ENCODE measurements at places on chromosomes 1 and 21.

- DNase-seq: no peak
These were observed 749 bp downstream of the SDCCAG8 start for GRCh38 chr1:243256590-243256989.

DNA sequence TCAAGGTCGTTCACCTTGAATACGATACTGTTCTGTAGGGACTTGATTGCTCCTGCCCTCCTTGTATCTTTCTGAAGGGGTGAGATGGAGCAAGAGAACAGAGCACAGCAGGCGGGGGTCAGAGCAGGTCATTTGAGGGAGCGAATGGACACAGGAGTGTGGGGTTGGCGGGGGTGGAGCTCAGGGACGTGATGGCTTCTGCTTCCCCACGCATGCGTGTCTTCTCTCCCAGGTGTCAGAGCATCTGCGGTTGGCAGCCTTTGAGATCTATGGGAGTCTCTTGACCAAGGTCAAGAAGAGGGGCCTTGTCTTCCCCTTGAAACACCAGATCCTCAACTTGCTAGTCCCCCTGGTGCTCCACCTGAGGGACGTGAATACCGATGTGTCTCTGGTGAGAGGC lies 63.9 kb downstream of the INAVA start:
- no peak for DNase-seq

GRCh38 chr1:183125279-183125999 lies 60.6 kb upstream of the LAMC2 start:
- no peak for DNase-seq

DNA sequence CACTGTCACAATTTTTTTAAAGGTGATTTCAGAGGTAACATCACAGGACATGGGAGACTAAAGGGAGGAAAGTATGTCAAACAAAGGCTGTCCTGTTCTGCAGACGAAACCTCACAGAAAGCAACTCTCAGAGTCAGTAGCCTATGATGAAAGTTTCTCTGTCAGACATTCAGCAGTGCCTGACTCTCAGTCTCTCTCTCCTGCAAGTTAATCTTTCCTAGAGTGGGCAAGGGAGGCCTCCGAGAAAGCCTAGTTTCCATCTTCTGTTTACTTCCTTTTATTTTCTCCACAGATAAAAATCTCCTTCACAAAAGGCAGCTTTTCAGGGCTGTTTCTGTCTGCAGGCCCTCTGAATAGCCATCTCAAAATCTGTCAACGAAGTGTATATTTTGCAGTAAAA lies 24.9 kb upstream of the FMO2 start:
- DNase-seq: no peak

DNA sequence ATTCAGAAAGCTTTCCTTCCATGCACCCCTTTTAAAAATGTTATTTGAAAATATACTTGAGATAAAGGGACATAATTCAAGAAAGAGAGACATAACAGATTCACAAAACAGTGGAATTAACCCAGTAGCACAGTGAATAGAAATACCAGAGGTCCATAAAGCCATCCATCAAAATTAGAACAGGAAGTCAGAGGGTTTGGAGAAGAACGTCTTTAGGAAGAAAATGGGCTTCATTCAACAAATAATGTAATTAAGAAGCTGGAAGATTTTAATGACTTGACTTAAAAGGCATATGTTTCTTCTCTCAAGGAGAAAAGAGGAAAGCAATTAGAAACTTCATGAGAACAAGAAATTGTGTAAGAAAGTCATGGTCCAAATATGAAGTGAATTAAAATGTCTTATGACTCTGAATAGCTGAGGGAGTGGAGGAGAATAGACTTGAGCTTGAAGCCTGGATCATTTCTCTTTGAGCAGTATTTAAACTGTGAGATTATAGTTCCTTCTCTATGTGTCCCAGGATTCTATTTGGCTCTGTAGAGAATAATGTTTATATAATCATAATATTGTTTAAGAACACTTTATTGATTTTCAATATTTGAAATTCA lies 7.9 kb upstream of the HCRTR1 start:
- DNase-seq: peak; percentile 23

- no peak for DNase-seq
These were observed 253.7 kb downstream of the HHAT start for GRCh38 chr1:210582205-210582970.

DNA sequence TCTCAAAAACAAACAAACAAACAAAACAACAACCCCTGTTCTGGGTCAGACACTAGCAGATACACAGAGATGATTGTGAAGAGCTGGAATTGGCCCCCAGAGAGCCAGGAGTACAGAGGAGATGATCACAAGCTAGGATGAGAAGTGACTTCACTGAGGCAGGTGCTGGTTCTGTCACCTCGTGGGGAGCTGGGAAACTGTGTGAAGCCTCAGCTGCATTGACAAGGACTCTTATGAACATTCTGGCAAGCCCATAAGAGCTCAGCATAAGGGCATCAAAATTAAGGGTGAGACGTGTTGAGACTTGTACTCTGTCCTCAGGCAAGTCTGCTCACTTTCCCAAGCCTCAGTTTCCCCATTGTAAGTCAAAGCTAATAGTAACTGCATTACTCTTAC lies 14.7 kb upstream of the PTP4A2 start:
- no peak for DNase-seq

- no peak for DNase-seq
These were observed 213.8 kb downstream of the SIPA1L2 start for GRCh38 chr1:232416026-232416568.

DNA sequence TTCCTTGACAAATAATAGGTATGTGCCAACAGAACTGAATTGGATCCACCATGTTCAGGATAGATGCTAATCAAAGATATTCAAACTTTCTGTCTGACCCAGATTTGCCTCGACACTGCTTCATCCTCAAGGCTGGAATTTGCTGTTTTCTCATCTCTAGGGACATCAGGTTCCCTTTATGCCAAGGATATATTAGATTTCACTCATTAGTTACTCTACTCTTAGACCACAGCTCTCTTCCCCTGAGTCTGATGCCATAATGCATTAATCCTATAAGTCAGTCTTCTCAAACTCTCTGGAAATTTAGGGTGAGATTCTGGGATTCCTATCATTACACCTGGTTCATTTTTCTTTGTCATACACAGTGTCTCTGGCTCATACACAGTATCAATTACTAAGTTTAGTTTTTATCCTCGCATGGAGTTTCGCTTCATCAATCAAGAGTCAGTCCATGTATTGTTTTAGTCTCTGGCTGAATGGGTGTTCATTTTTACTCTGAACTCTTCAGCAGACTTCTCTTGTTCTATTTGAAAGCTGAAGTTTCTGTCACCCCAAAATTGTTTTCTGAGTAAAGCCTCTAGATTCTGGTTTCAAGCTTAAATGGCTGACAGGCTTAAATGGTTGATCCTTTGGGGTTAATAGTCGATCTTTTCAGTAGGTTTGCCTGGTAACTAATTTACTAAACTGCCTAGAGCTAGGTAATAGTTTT lies 9.3 kb upstream of the DCAF6 start:
- DNase-seq: no peak

GRCh38 chr21:14646893-14647292 lies 100.8 kb upstream of the SAMSN1 start:
- no peak for DNase-seq

DNA sequence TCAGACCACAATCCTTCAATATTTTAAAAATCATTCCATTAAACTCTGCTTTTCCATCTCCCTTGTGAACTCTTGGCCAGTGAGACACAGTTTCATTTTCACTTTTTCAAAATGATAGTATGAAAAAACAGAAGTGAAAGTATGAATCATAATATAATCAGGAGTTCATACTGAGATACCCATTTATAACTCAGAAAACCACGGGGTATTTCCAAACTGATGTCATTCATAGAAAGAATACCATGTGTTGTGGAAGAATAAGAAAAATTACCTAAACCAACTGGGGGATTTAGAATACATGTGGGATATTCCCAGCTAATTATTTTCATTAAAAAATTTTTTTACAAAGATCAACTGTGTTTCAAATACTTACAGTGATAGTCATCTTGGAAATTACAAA lies 149.9 kb downstream of the MRPL39 start:
- DNase-seq: peak; percentile 71

- peak; percentile 23 for DNase-seq
These were observed 884 bp downstream of the PHACTR4 start for GRCh38 chr1:28370239-28371009.

DNA sequence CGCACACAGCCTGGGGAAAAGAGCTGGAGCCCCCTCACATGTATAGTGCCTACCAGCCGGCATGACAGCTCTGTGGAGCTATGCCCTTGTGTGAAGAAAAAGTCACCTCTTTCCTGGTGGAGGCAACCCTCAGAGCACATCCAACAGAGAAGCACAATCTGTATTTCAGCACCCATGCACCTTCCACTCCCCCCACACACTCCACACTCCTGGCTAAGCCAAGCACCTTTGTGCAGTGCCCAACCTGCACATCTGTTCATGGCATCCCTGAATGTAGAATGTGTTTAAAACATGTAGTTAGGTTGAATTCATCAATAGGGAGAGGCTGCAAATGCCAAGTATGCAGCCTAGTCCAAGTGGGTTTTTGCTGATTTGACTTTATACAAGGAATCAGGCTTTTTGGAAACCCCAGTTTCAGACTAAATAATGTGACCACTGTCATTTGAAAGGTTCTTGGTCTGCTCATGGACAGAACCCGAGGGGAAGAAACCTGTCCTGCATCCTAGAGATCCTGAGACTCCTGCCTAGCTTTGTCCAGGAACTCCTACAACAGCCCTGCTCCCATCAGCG lies 197.1 kb downstream of the TOMM20 start:
- DNase-seq: no peak

- no peak for DNase-seq
These were observed 783 bp upstream of the FCMR start for GRCh38 chr1:206922524-206922923.

- DNase-seq: no peak
These were observed 4.5 kb downstream of the MAP7D1 start for GRCh38 chr1:36160388-36160948.

- DNase-seq: no peak
These were observed 69.0 kb downstream of the GADD45A start for GRCh38 chr1:67753776-67754525.

GRCh38 chr1:165564561-165564960 lies 20.8 kb downstream of the LRRC52 start:
- peak; percentile 20 for DNase-seq

DNA sequence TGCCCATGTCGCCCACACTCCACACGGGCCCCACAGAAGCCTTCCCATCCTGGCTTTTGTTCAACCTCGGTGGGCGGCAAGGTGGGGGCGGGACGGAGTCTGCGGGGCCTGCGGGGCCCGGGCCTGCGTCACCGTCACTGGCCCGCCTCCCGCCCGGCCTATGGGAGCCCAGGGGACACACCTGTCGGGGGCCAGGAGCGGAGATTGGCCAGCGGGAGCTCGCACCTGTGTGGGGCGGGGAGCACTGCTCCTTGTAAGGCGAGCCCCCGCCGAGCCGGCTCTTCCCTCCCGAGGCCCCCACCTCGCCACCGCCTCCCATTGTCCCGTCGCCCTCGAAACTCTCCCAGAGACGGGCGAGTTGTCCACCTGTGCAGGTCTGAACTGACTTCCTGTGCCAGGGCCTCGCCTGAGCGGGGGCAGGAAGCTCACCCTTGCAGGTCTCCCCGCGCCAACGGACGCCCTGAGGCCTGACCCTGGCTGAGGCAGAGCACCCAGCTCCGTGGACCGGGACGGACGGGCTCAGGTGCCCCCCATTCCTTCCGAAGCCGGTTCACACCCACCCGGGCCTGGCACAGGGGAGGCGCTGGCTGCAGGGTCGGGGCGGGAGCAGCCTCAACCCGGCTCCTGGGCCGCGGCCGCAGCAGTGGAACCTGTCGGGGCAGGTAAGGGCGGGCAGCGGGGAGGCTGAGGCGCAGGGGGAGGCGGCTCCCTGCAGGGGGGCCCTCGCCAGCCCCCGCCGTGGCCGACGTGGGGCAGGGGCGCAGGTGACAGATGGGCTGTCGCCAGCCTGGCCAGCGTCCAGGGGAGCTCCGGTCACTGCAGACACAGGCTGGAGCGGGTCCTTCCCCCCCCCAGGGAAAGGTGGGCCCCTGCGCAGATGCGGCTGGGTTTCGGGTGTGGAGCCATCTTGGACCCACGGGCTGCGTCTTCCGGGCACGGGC lies 10.8 kb upstream of the TTLL10 start:
- no peak for DNase-seq

- no peak for DNase-seq
These were observed 42.7 kb downstream of the TBX15 start for GRCh38 chr1:118945489-118945888.

- DNase-seq: no peak
These were observed 159.7 kb downstream of the HIVEP3 start for GRCh38 chr1:41758904-41759548.

- DNase-seq: no peak
These were observed 10.2 kb downstream of the NFYC start for GRCh38 chr1:40701684-40702083.

DNA sequence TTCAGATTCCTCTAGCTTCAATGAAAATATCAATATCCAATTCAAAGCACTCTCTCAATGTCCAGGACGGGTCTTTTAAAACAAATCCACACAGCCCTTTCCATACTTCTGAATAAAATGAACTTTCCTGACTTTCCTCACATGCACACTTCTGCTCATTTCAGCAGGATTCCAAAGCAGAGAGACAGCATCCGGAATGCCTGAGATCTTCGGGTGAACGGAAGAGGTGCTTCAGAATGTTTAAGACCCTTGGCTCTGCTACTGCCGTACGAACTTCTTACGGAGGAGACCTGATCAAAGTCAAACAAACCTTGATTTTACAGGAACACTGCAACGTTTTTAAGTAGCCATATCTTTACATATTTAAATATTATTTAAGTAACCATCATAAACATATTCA lies 245.7 kb downstream of the PTBP2 start:
- DNase-seq: no peak

DNA sequence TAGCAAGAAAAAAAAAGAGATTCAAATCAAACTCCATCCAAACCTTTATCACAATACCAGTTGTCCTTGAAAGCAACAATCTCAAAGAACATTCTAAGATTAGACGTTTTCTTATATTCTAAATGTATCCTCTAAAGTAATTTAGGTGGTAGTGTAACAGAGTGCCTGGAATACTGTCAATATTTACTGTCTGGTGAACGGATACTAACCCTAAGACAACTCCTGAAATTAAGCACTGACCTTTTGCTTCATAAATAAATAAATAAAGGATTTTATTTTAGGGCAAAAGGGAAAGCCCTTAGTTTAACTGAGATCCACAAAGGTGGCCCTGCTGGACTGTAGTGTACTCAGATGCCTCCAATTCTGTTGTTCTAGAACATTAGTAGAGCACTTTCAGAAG lies 9.9 kb upstream of the USH2A start:
- no peak for DNase-seq

GRCh38 chr1:217562229-217562878 lies 68.5 kb downstream of the GPATCH2 start:
- peak; percentile 51 for DNase-seq

- DNase-seq: peak; percentile 4
These were observed 84.3 kb downstream of the PLPPR4 start for GRCh38 chr1:99348397-99349132.

GRCh38 chr1:199335496-199335895 lies 692.0 kb upstream of the NR5A2 start:
- no peak for DNase-seq

GRCh38 chr1:76546354-76546933 lies 320.8 kb upstream of the ST6GALNAC5 start:
- no peak for DNase-seq
